T-cell (primary cell): ENCODE measurements at places on chromosomes 2 and 18.

GRCh38 chr2:167059173-167059572 is 170.9 kb downstream of the XIRP2 start:
- DNase-seq: no peak
- no peaks in the 10 kb centered on the region for H3K27me3 ChIP-seq
- no peak overlapping the region for H3K27ac ChIP-seq
- H3K4me1 ChIP-seq: no peaks in the 10 kb centered on the region
- H3K36me3 ChIP-seq: no peaks in the 10 kb centered on the region

- H3K4me3 ChIP-seq: no peak overlapping the region
- no peak overlapping the region for H3K27ac ChIP-seq
- no peaks in the 10 kb centered on the region for H3K36me3 ChIP-seq
- DNase-seq: no peak
- H3K27me3 ChIP-seq: no peaks in the 10 kb centered on the region
Observed at GRCh38 chr2:44680424-44680971, 261.0 kb upstream of the SIX3 start.

- no peaks in the 10 kb centered on the region for H3K27me3 ChIP-seq
- H3K4me3 ChIP-seq: no peak overlapping the region
- no peak overlapping the region for H3K27ac ChIP-seq
- peaks cover 9% of the 10 kb centered on the region for H3K4me1 ChIP-seq
- no peak for DNase-seq
- peaks cover 57% of the 10 kb centered on the region for H3K36me3 ChIP-seq
Observed at GRCh38 chr2:160294339-160294803, 94.3 kb upstream of the ITGB6 start.

- H3K27me3 ChIP-seq: no peaks in the 10 kb centered on the region
- H3K27ac ChIP-seq: peak overlapping the region; percentile 49
- peaks cover 32% of the 10 kb centered on the region for H3K4me1 ChIP-seq
- no peak overlapping the region for H3K4me3 ChIP-seq
- DNase-seq: no peak
Observed at GRCh38 chr2:31319406-31320175, 85.6 kb downstream of the EHD3 start.
